Keratinocyte (primary cell): ENCODE measurements at places on chromosomes 5 and 9.

GRCh38 chr5:132102101-132102701, 28.6 kb downstream of the CSF2 start:
- no peak overlapping the region for H3K27ac ChIP-seq
- no peak for DNase-seq
- no peak overlapping the region for H3K4me3 ChIP-seq
- H3K36me3 ChIP-seq, result no peaks in the 10 kb centered on the region
- H3K4me1 ChIP-seq, result peaks cover 30% of the 10 kb centered on the region

GRCh38 chr9:132039284-132039683, 40.4 kb downstream of the MED27 start:
- H3K36me3 ChIP-seq, result no peaks in the 10 kb centered on the region
- H3K4me3 ChIP-seq, result no peak overlapping the region
- DNase-seq, result no peak
- no peaks in the 10 kb centered on the region for H3K27me3 ChIP-seq
- H3K27ac ChIP-seq, result no peak overlapping the region

- H3K4me3 ChIP-seq, result no peak overlapping the region
- peaks cover 31% of the 10 kb centered on the region for H3K27me3 ChIP-seq
- H3K36me3 ChIP-seq, result no peaks in the 10 kb centered on the region
- no peak for DNase-seq
- peaks cover 5% of the 10 kb centered on the region for H3K4me1 ChIP-seq
- H3K27ac ChIP-seq, result no peak overlapping the region
Measured at GRCh38 chr9:130421154-130421801, 23.5 kb upstream of the ASS1 start.

DNA sequence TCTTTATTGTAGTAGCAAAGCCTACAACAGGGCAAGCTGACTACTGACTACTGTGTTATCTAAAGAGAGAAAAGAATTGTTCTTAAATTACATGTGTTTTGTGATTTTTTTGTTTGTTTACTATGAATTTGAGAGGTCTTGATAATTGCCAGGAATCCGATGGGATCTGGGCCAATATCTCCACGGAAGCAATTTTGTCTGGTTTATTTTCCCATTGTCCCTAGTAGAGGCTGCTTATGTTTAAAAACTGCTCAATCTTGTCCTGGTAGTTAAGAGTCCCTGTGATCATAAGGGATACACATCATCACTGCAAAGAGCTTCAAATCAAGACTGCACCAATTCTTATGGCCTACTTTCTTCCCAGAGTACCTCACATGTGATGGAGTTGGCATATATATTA, 94.4 kb downstream of the GLDC start:
- DNase-seq, result no peak
- H3K27me3 ChIP-seq, result no peaks in the 10 kb centered on the region
- no peaks in the 10 kb centered on the region for H3K36me3 ChIP-seq
- no peak overlapping the region for H3K4me3 ChIP-seq
- no peak overlapping the region for H3K27ac ChIP-seq
- peaks cover 5% of the 10 kb centered on the region for H3K4me1 ChIP-seq
